ENCODE measurements at places on chromosomes 1 and 21.

GRCh38 chr1:227779685-227780084, 35.8 kb upstream of the PRSS38 start:
- DNase-seq = no peak

DNA sequence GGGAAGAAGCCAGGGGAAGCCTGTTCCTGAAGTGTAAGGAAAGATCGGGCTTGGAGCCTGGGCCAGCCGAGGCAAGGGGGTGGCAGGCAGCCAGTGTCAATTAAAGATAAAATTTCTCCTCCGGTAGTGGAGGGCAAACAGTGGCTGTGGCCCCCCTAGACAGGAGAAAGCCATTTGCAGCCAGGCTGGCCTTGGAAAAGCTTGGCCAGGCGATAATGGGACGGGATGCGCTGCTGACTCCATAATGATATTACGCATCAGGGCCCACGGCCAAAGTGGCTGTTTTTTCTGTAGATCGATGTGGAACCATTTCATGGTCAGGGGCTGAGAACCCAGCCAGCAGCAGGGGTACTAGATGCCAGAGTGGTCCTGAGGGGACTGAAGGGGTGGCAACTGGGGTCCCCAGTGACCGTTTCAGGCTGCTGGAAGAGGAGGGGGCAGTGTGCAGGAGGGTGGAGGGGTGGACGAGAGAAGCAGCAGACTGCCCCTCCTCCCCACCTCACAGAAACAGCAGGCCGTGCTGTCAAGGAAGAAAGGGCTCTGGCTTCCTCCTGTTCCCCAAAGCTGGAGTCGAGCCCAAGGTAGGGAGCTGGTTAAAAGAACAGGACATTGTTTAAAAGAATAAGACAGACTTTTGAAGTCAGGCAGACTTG, 25.2 kb downstream of the KCNC4 start:
- DNase-seq = no peak

GRCh38 chr1:170664093-170664827, at the start of gene PRRX1:
Gene PRRX1, plus strand, starts transcription at chr1:170664131. Its CDS starts 88 bp downstream, at chr1:170664219.
- DNase-seq = peak; percentile 49

DNA sequence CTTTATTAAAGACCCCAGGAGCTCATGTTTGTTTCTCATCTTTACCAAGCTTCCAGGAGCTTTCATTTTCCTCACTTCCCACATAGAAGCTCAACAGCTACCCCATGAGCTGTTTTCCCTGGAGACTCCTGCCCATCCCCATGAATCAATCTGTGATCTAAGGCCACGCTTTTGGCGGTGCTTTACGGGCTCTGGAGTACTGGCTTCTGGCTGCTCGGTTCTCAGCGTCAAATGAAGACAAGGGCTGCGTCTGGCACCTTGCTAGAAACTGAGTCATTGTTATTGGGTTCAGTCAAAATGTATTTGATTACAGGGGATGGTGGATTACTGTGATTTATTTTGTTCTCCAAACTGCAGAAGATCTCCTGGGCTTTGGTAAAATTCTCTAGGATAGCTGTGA, 39.9 kb downstream of the ACP6 start:
- DNase-seq = no peak

- no peak for DNase-seq
These were observed 14.0 kb downstream of the MX2 start for GRCh38 chr21:41375875-41376274.

DNA sequence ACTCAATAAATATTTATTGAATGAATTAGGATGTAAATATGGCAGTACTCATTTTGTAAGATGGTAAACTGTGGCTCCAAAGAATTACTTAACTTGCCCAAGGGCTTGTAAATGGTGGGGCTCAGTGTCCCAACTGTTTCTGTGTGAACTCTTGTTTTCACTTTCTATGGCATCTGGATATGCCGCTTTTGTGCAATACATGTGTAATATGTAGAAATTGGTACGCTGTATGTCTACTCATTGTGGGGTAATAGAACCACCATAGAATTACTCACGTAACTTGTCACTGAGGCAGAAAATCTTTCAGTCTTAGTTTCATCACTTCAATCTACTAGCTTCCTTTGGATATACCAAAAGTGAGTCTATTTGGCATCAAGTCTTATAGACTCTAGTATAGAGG, 977 bp downstream of the PRPF3 start:
- DNase-seq = peak; percentile 26

DNA sequence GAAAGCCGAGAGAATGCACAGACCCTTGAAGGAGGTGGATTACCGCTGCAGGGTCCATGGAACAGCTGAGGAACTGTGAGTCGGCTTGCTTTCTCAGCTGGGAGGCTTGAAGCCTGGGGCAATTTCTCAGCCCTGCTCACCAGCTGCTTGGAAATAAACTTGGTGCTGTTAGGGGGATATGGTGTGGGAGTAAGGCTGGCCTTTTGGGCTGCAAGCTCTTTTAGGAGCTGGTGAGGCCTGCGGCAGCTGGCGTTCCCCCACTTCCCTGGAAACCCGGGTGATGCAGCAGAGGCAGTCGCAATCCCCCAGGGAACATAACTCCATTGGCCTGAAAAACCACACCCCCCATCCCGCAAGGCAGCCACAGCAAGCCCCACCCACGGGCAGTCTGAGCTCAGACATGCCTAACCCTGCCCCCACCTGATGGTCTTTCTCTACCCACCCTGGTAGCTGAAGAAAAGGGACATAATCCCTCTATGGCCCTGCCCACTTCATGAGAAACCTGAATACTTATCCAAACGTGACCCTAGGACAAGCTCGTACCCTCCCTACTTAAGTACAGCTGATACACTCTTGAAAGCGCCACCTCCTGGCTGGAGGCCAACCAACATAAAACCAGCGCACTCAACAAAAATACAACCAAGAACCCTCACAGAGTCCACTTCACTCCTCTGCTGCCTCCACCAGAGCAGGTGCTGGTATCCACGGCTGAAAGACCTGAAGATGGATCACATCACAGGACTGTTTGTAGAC, 1995.8 kb downstream of the NCAM2 start:
- DNase-seq = no peak

- DNase-seq = no peak
These were observed 34.1 kb upstream of the BTG3 start for GRCh38 chr21:17646790-17647189.

- DNase-seq = no peak
These were observed 2.5 kb upstream of the TRIM11 start for GRCh38 chr1:228408869-228409805.

- no peak for DNase-seq
These were observed 661.0 kb upstream of the PTBP2 start for GRCh38 chr1:96060621-96061020.

DNA sequence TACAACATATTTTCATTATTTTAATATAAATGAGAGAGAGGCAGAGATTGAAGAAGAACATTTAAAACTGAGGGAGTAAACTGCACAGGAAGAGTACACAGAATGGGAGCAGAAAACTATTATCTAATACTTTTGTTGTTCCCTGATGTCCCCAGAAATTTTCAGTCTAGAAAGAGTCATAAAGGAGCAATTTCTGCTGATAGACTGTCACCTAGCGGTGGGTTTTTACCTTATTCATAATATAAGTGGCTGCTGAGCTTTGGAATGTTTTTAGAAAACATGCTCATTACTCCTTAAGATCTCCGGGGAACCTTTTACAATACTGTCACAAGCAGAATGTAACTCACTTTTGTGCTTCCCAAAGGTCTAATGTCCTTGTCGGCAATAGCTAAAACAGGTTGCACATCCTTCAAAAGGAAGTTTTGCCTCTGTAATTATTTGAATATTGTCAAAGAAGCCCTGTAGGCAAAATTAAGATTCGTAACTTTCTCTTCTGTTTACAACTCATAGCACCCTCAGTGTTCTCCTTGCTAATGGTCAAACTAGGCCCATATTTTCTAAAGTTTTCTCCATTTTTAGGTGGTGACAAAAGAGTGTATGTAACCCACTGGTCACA, 4.9 kb upstream of the NPL start:
- peak; percentile 90 for DNase-seq

- DNase-seq = no peak
These were observed 671 bp downstream of the HNRNPU start for GRCh38 chr1:244863491-244864252.

DNA sequence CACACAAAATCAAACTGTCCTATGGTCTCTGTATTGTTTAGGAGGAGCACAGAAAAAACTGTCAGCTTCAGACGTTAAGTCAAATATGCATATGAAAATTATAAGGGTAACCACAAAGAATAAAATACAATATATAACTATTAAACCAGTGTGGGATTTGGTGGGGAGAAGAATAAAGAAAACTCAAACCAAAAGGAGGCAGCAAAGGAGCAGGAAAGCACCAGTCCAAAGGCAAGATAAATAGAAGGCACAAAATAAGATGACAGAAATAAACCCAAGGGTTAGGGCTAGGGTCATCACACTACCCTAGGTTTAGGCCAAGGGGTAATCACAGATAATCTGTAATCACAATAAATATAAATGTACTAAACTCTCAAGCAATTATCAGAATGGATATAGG, 32.8 kb downstream of the DLGAP3 start:
- DNase-seq = peak; percentile 13

DNA sequence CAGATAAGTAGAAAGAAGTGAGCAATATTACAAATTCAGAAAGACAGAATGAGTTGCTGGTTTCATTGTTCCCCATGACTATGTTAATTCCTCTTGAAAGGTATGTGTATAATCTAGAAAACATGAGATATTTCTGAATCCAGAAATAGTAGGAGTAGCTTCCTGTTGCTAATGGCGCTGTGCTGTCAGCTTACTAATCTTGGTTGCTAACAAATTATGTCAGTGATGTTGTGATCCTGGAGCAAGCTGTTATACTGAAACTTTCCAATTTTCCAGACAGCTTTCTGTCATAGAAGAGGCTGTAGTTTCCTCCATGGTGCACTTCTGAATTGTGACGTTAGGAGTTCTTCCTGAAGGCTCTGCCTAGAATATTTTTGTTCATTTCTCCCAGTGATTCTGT, 372.3 kb downstream of the USP25 start:
- no peak for DNase-seq

GRCh38 chr1:107874221-107874620, 90.8 kb downstream of the VAV3 start:
- DNase-seq = peak; percentile 6

- DNase-seq = no peak
These were observed 86.9 kb downstream of the STUM start for GRCh38 chr1:226635456-226635941.

DNA sequence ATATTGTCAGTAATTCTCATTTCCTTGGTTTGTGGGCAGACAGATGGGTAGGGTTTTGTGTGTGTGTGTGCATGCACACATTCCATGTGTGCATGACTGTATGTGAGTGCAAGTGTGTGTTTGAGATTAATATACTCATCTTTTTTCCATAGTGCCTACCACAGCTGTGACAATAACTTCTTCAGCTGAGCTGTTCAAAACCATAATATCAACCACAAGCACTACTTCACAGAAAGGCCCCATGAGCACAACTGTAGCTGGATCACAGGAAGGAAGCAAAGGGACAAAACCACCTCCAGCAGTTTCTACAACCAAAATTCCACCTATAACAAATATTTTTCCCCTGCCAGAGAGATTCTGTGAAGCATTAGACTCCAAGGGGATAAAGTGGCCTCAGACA, 149.3 kb downstream of the ADGRL2 start:
- no peak for DNase-seq

GRCh38 chr1:111481387-111482221, 7.8 kb downstream of the C1orf162 start:
- DNase-seq = peak; percentile 73

DNA sequence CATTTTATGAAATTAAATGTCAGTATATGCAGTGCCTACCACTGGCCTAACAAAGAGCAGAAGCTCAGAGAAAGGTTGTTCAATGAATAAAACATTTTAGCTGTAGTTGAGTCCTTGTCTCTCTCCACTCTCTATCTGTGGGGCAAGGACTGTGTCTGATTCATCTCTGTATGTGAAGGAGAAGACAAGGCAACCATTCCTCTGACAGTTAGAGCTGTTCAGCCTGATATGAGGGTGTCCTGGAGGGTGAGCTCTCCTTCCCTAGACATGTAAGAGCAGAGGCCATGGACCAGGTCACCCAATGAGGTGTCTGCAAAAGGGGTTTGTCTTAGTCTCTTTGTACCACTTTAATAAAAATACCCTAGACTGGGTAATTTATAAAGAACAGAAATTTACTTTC, 4.5 kb upstream of the PDZK1IP1 start:
- DNase-seq = no peak

DNA sequence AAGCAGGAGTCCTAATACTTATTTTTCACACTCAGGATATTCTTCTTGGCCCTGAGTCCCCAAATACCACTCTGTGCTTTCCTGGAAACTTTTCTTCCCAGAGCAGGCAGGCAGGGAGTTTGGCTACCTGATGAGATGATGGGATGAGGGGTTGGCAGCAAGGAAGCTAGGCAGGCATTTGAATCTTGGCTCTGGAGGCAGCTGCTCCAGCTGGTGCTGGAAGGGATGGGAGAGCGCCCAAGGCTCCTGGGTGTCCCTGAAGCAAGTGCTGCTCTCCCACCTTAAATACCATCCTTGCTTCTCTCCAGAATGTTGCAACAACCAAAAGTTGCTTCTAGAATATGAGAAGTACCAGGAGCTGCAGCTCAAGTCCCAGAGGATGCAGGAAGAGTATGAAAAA, 48.0 kb upstream of the TMEM125 start:
- DNase-seq = no peak

- DNase-seq = no peak
These were observed 28.9 kb upstream of the VAV3 start for GRCh38 chr1:107993920-107994319.

DNA sequence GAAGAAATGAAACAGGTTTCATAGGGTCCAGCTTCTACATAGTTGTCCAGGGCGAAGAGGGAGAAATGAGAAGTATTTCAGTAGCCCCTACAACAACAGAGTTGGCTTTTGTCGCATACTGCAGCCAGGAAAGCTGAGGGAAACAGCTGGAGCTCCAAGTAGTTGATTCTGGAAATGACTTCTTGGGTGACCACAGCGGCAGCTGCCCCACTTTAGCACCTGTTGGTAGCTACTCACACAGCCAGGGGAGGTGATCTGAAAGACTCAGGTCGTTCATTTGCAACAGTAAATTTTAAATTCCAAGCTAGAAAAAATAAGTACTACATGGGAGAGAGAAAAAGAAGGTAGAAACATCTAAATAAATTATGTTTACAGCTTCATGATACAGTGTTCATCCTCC, 2.3 kb downstream of the TTC13 start:
- no peak for DNase-seq

GRCh38 chr1:186841599-186841998, 12.8 kb downstream of the PLA2G4A start:
- DNase-seq = peak; percentile 23

DNA sequence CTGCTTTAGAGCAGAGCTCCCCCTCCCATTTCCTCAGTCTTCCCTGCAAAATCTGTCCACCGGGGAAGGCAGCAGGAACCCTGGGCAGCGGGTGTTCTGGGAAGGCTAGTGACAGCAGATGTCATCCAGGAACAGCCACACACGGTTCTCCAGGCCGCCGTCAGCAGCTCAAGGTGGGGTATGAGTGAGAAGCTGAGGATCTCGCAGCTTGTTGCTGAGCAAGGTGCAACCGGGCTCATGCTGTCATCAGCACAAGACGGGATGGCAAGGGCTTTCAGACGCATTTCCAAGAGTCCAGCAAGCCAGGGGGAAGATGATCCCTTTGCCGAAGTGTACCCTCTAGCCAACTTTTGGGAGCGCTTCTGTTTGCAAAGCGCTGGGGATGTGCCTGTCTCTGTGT, 23.0 kb upstream of the SPSB1 start:
- DNase-seq = no peak

- no peak for DNase-seq
These were observed 2.8 kb downstream of the TNFRSF8 start for GRCh38 chr1:12065872-12066271.

GRCh38 chr1:15678578-15678977, 5.5 kb upstream of the PLEKHM2 start:
- peak; percentile 14 for DNase-seq

All from adipocyte (in vitro differentiated cells).